ENCODE measurements at places on chromosomes 3 and 15. TPM values are rescaled to one million over a fixed set of nuclear protein-coding genes. Genes with fewer than 3 reads are reported as not detected.

DNA sequence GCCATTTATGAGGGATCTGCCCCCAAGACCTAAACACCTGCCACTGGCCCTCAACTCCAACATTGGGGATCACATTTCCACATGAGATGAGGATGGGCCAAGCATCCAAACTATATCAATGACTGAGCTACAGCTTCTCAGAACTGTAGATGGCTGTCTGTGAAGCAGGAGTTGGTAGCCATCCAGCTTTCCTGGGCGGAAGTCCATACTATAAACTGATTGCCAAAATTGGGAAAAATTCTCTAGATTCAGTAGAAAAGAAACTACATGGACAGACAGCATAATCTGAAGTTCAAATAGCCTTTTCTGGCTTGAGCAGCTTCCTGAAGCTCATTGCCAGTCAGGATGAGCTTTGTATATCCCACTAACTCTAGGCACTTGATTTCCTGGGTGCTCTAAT is 214.7 kb upstream of the ZBTB20 start:
- no peak overlapping the region for H3K4me3 ChIP-seq
- no peaks in the 10 kb centered on the region for H3K27me3 ChIP-seq
- H3K27ac ChIP-seq = no peak overlapping the region
- peaks cover 7% of the 10 kb centered on the region for H3K4me1 ChIP-seq
- DNase-seq = no peak

- no peak overlapping the region for H3K27ac ChIP-seq
- no peak overlapping the region for H3K4me3 ChIP-seq
- no peaks in the 10 kb centered on the region for H3K36me3 ChIP-seq
- no peak for DNase-seq
- H3K4me1 ChIP-seq = no peaks in the 10 kb centered on the region
Measured at GRCh38 chr15:32908135-32908801, 190.5 kb downstream of the GREM1 start.

GRCh38 chr3:110789315-110789714 is 282.3 kb upstream of the NECTIN3 start:
- DNase-seq = no peak
- H3K36me3 ChIP-seq = no peaks in the 10 kb centered on the region
- H3K27me3 ChIP-seq = peaks cover 9% of the 10 kb centered on the region

- no peak overlapping the region for H3K27ac ChIP-seq
- peaks cover 22% of the 10 kb centered on the region for H3K27me3 ChIP-seq
- no peaks in the 10 kb centered on the region for H3K36me3 ChIP-seq
- no peaks in the 10 kb centered on the region for H3K4me1 ChIP-seq
- DNase-seq = no peak
- no peak overlapping the region for H3K4me3 ChIP-seq
Measured at GRCh38 chr3:56302417-56302816, 165.8 kb downstream of the ERC2 start.

DNA sequence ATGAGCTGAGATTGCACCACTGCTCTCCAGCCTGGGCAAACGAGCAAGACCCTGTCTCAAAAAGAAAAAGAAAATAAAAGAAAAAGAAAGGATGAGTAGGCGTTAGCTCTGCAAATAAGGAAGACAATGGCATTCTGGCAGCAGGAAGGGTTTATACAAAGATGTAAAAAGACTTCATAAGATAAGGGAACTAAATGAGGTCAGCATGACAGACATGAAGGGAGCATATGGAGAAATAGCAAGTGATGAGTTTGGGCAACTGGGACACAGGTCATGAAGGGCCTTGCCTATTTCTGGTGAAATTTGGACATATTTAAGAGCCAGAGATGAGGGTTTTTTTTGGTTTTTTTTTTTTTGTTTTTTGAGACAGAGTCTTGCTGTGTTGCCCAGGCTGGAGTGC is 24.5 kb downstream of the TMEM266 start:
- no peak for DNase-seq
- no peak overlapping the region for H3K4me3 ChIP-seq
- H3K27me3 ChIP-seq = peaks cover 22% of the 10 kb centered on the region
- no peaks in the 10 kb centered on the region for H3K36me3 ChIP-seq
- no peaks in the 10 kb centered on the region for H3K4me1 ChIP-seq

- H3K27me3 ChIP-seq = no peaks in the 10 kb centered on the region
- DNase-seq = no peak
- H3K4me1 ChIP-seq = no peaks in the 10 kb centered on the region
Measured at GRCh38 chr3:176357891-176358290, 839.4 kb downstream of the TBL1XR1 start.

DNA sequence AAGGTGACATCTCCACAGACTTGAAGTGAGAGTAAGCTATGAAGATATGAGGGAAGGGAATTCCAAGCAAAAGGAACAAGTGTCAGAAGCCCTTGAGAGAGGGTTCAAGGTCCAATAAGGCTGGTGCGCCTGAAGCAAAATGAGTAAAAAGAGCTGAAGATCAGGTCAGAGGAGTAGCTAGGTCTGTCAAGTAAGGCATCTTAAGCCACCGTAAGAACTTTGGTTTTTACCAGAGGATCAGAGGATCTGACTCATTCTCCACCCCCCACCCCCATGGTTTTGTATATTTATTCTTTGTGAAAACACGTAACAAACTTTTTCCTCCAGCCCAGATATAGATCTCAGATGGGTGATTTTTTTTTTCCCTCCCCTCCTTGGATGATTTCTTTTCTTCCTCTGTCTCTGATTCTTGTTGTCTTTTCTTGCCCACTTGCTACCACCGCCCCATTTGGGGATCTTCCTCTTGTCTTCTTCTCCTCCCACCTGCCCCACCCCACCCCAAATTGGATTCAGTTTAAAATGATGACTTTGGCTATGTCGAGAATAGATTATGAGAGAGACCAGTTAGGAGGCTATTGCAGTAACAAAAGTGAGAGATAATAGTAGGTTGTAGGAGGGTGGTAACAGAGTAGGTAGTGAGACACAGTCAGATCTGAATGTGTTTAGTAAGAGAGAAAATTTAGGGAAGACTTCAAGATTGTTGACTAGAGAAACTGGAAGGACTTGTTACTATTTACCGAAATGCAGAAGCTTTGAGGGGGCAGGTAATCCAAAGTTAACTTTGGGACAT is 6.1 kb downstream of the TRMT10C start:
- DNase-seq = peak; percentile 77
- no peaks in the 10 kb centered on the region for H3K27me3 ChIP-seq
- peaks cover 79% of the 10 kb centered on the region for H3K4me1 ChIP-seq
- peak overlapping the region; percentile 78 for H3K27ac ChIP-seq

DNA sequence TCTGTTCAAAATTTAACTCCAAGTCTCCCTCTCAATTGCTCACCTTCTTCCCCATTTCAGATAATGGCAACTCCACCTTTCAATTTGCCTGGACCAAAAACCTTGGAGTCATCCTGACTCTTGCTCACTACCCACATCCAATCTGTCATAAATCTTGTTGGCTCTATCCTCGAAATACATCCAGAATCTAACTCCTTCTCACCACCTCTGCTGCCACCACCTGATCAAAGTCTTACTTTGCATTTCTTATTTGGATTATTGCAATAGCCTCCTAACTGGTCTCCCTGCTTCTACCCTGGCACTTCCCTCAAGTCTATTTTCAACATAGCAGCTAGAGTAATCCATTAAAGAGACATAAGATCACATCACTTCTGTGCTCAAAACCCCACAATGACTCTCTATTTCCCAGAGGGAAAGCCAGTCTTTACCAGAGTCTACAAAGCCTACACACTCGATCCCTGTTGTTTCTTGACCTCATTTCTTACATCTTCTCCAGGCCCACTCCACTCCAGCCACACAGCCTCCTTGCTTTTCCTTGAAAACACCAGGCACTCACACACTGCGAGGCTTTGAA is 86.6 kb downstream of the GPR156 start:
- no peaks in the 10 kb centered on the region for H3K27me3 ChIP-seq
- H3K27ac ChIP-seq = no peak overlapping the region
- peak; percentile 13 for DNase-seq
- no peaks in the 10 kb centered on the region for H3K36me3 ChIP-seq
- no peak overlapping the region for H3K4me3 ChIP-seq
- H3K4me1 ChIP-seq = no peaks in the 10 kb centered on the region

DNA sequence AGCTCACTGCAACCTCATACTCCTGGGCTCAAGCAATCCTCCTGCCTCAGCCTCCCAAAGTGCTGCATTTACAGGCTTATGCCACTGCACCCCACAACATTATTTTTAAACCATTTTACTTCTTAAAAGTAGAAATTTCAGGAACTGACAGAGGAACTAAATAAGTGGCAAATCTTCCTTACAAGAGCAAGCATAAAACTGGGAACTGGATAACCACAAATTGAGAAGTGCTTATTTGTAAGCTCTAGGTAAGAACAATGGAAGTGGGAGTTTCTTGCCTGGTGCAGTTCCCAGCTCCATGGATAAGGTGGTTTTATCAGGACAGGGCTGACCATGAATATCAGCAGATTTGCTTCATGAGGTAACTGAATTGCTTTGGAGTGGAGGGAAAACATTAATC is 655.2 kb downstream of the DIPK2A start:
- no peaks in the 10 kb centered on the region for H3K36me3 ChIP-seq
- H3K27ac ChIP-seq = no peak overlapping the region
- no peak overlapping the region for H3K4me3 ChIP-seq
- no peaks in the 10 kb centered on the region for H3K4me1 ChIP-seq

- DNase-seq = no peak
- H3K4me1 ChIP-seq = no peaks in the 10 kb centered on the region
- H3K27ac ChIP-seq = no peak overlapping the region
- peaks cover 3% of the 10 kb centered on the region for H3K27me3 ChIP-seq
Measured at GRCh38 chr3:110419601-110420000, 652.0 kb upstream of the NECTIN3 start.

DNA sequence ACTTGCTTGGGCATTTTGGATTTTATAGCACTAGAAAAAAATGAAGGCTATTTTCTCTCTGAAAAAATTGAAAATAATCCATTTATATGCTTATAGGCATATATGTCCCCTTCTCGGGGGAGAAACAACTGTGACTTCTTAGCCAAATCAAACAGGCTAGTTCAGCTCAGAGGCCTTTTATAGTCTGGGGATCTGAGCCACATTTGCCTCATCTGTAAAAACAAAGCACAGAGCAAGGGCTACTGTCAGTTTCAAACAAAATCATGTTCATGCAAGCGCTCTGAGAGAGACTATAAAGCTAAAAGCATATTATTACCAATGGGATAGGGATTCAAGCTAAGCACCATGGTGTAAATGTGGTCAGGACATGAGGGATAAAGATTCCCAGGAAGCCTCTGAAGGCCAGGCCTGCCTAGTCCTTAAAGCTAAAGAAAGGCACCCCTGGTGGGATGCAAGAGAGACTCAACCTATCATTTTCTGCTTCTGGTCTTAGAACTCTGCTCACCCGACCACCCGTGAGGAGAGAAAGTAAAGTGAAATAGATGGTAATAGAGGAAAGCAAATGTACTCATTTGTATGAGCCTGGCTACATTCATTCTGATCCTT is 51.0 kb upstream of the IL12A start:
- H3K4me3 ChIP-seq = no peak overlapping the region
- H3K4me1 ChIP-seq = peaks cover 7% of the 10 kb centered on the region
- peaks cover 4% of the 10 kb centered on the region for H3K36me3 ChIP-seq

DNA sequence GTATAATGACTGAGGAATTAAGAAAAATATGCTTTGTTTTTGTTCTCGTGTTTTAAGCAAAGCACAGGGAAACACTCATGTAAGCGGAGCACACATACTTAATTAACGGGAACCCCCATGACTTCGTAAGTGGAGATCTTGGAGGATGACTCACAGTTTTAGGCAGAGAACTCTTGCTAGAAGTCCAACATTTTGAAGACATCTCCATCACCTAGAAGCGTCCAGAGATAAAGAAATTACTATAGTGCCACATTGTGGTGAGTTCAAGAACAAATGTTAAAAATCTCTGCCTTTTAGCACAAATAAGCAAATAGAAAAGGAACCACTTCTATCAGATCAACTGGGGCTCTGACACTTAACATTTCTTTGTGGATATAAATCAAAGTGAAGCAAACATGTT is 194.1 kb upstream of the ARHGEF26 start:
- no peaks in the 10 kb centered on the region for H3K4me1 ChIP-seq
- DNase-seq = no peak
- no peak overlapping the region for H3K4me3 ChIP-seq
- peaks cover 6% of the 10 kb centered on the region for H3K27me3 ChIP-seq

DNA sequence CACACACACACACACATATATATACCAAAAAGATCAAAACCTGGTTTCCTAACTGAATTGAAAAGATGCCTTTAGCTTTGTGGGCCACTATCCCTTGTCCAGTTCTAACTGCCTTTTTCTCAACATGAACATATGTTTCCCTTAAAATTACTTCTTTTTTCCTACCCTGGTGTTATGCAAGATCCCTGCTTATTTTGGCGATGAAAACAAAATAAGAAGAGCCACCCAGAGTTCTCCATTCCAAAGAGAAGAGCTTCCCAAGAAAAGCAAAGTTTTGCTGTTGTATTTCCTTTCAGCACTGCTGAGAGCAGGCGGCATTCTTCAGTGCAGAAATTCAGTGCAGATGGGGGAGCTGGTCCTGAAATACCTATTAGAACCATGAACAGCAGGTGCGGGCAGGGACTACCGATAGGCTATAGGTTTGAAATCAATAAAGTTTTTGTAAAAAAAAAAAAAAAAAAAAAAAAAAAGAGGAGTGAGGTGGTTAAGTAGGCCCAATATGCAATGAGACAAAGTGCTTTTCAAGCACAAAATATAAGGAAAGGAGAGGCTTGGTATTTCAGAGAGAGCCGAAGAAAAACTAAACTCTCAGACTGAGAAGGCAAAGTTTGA is 238.0 kb downstream of the FOXP1 start:
- H3K27me3 ChIP-seq = no peaks in the 10 kb centered on the region
- H3K36me3 ChIP-seq = peaks cover 8% of the 10 kb centered on the region
- no peak for DNase-seq
- H3K4me1 ChIP-seq = peaks cover 49% of the 10 kb centered on the region
- H3K4me3 ChIP-seq = no peak overlapping the region

DNA sequence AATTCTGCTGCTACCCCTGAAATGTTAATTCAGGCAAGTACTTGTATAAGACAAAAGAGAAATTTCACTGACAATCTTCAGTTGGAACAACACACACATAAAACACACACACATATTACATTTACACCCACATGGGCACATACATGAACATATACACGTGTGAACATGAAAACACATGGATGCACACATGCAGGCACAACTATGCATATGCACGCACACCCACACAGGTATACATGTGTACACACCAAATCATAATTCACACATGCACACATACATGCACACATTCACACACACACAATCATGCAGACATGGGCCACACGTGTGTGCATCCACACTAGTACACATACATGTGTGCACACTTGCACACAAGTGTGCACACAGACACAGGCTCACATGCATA is 277.8 kb downstream of the OCA2 start:
- no peak overlapping the region for H3K4me3 ChIP-seq
- peaks cover 2% of the 10 kb centered on the region for H3K27me3 ChIP-seq
- no peak for DNase-seq
- no peak overlapping the region for H3K27ac ChIP-seq
- no peaks in the 10 kb centered on the region for H3K4me1 ChIP-seq

CCR4 gene
- total RNA-seq = 69.7 TPM

IL5RA gene
- total RNA-seq = 0.28 TPM

ESYT3 gene
- total RNA-seq = 0.21 TPM

RTP3 gene
- total RNA-seq = not detected

BFSP2 gene
- total RNA-seq = not detected

SCAANT1 gene
- total RNA-seq = not detected
